ENCODE measurements at places on chromosomes 3 and 15. TPM values are rescaled to one million over a fixed set of nuclear protein-coding genes. Genes with fewer than 3 reads are reported as not detected.

DNA sequence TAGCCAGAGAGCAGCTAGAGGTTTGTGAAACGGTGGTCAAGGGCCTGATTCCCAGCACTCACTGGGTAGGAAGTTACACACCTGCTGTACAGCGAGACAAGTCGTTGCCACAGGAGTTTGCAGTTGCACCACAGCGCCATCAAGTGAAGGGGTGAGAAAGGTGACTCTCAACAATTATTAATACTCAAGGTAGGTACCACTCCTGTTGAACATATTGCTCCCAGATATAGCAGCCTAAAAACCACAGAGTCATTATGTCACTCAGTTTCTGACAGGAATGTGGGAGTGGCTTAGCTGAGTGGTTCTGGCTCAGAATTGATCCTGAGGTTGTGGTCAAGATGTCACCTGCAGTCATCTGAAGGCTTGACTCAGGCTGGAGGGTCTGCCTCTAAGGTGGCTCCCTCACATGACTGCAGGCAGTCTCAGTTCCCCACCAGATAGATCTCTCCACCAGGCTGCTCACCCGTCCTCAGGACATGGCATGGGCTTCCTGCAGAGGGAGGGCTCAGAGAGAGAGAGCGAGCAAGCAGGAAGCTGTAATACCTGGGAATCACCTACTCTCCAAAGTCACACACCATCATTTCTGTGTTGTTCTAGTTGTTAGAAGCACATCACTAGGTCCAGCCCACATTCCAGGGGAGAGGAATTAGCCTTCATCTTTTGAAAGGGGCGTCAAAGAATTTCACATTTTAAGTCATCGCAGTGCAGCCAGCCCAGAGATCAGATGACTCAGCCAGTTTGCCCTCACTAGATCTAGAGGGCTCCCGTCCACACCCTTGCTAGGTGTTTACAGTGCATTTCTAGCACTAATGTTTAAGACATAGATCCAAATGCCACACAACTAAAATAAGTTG is 17.0 kb upstream of the ANO10 start:
- H3K27me3 ChIP-seq, result no peaks in the 10 kb centered on the region
- H3K4me1 ChIP-seq, result peaks cover 7% of the 10 kb centered on the region
- peak; percentile 54 for DNase-seq
- no peaks in the 10 kb centered on the region for H3K36me3 ChIP-seq
- H3K4me3 ChIP-seq, result no peak overlapping the region

GRCh38 chr3:108742929-108743328 is 14.3 kb downstream of the RETNLB start:
- no peak overlapping the region for H3K4me3 ChIP-seq
- H3K27me3 ChIP-seq, result no peaks in the 10 kb centered on the region
- no peak for DNase-seq

- H3K27ac ChIP-seq, result no peak overlapping the region
- H3K4me1 ChIP-seq, result peaks cover 10% of the 10 kb centered on the region
- no peaks in the 10 kb centered on the region for H3K36me3 ChIP-seq
- H3K4me3 ChIP-seq, result no peak overlapping the region
- DNase-seq, result no peak
- no peaks in the 10 kb centered on the region for H3K27me3 ChIP-seq
Observed at GRCh38 chr3:13188181-13188779, 115.1 kb upstream of the IQSEC1 start.

DNA sequence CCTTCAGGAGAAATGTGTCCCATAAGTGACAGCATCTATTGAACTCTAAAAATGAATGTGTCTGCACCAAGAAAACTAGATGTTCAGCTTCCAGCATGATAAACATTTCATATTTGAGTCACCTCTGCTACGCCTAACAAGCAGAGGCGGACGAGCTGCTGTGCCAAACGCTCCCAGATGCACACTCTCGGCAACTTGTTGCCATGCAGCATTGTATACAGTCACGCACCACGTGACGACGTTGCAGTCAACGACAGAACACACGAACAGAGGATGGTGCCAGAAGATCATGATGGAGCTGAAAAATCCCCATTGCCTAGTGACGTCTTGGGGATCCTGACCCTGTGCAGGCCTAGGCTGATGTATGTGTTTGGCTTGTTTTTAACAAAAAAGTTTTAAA is 137.5 kb downstream of the XXYLT1 start:
- no peaks in the 10 kb centered on the region for H3K36me3 ChIP-seq
- no peaks in the 10 kb centered on the region for H3K27me3 ChIP-seq
- no peak overlapping the region for H3K27ac ChIP-seq
- H3K4me3 ChIP-seq, result no peak overlapping the region
- H3K4me1 ChIP-seq, result peaks cover 27% of the 10 kb centered on the region

GRCh38 chr3:123481722-123482457 is 33.0 kb upstream of the ADCY5 start:
- H3K27ac ChIP-seq, result no peak overlapping the region
- no peak overlapping the region for H3K4me3 ChIP-seq
- H3K27me3 ChIP-seq, result peaks cover 16% of the 10 kb centered on the region

TMEM266 gene
- 0.36 TPM for total RNA-seq

MUSTN1 gene
- total RNA-seq, result not detected

DNA sequence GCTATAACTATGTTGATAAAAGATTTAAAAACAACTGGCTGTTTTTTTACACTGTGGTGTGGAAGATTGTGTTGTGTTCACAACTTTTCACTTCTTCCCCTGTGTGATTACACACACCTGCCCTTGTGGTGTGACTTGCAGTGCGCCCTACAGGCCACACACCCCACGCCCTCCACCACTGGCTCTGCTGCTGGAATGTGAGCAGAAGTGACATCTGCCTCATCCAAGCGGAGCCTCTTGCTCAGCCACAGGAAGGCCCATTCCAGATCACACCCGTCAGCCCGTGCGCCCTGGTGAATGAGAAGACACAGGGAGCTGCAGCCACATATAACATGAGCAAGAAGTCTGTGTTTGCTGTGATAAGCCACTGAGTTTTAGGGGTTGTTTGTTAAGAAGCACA is 7.0 kb downstream of the CCR2 start:
- no peaks in the 10 kb centered on the region for H3K36me3 ChIP-seq
- H3K27ac ChIP-seq, result no peak overlapping the region
- DNase-seq, result no peak
- H3K27me3 ChIP-seq, result peaks cover 27% of the 10 kb centered on the region

GRCh38 chr3:141094790-141095545 is 43.8 kb downstream of the SPSB4 start:
- no peaks in the 10 kb centered on the region for H3K36me3 ChIP-seq
- H3K27ac ChIP-seq, result no peak overlapping the region
- H3K4me1 ChIP-seq, result peaks cover 16% of the 10 kb centered on the region
- peak overlapping the region; percentile 37 for H3K4me3 ChIP-seq
- no peaks in the 10 kb centered on the region for H3K27me3 ChIP-seq

DNA sequence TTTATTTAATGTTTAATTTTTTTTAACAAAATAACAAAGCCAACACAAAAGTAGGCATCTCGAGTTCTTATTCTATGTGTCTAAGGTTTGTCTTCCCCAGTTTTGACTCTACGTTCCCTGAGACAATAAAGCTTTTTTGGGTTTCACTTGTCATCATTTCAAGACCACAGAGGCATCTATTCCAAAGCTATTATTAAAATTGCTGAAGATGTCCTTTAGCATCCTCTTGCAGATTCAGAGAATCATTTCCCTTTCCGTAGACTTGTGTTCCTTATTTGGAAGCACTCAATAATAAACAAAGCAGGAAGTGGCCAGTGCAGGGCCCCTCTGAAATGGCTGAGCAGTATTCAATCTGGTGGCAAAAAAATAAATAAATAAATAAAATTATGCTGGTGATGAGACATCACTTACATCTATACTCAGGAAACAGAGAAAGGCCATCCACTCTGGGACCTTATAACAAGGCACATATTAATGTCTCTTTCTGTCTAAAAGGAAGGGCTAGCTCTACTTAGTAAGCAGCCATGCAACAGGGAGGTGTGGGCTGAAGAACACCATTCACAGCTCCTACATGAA is 362.3 kb downstream of the WDR72 start:
- no peaks in the 10 kb centered on the region for H3K36me3 ChIP-seq
- no peaks in the 10 kb centered on the region for H3K4me1 ChIP-seq
- no peak overlapping the region for H3K4me3 ChIP-seq
- H3K27ac ChIP-seq, result no peak overlapping the region
- no peaks in the 10 kb centered on the region for H3K27me3 ChIP-seq
- no peak for DNase-seq

GRCh38 chr3:147215660-147216059 is 190.7 kb downstream of the ZIC4 start:
- no peak for DNase-seq
- H3K4me3 ChIP-seq, result no peak overlapping the region
- no peaks in the 10 kb centered on the region for H3K4me1 ChIP-seq
- no peaks in the 10 kb centered on the region for H3K27me3 ChIP-seq

GRCh38 chr3:172938788-172939187 is 188.3 kb downstream of the ECT2 start:
- no peaks in the 10 kb centered on the region for H3K27me3 ChIP-seq
- peaks cover 11% of the 10 kb centered on the region for H3K4me1 ChIP-seq

OR5K2 gene
- total RNA-seq, result not detected

GRCh38 chr3:124229420-124229819 is 237.5 kb upstream of the ROPN1 start:
- no peak overlapping the region for H3K4me3 ChIP-seq
- H3K27ac ChIP-seq, result no peak overlapping the region
- peaks cover 6% of the 10 kb centered on the region for H3K4me1 ChIP-seq

- no peak overlapping the region for H3K4me3 ChIP-seq
- no peak overlapping the region for H3K27ac ChIP-seq
- H3K4me1 ChIP-seq, result peaks cover 13% of the 10 kb centered on the region
- peaks cover 6% of the 10 kb centered on the region for H3K27me3 ChIP-seq
Observed at GRCh38 chr15:74977599-74977998, 17.8 kb upstream of the SCAMP5 start.

GRCh38 chr3:42814246-42814645 is 5.0 kb downstream of the ACKR2 start:
- no peaks in the 10 kb centered on the region for H3K36me3 ChIP-seq
- H3K27ac ChIP-seq, result no peak overlapping the region
- DNase-seq, result no peak
- H3K4me3 ChIP-seq, result no peak overlapping the region

SSUH2 gene
- total RNA-seq, result not detected

DNA sequence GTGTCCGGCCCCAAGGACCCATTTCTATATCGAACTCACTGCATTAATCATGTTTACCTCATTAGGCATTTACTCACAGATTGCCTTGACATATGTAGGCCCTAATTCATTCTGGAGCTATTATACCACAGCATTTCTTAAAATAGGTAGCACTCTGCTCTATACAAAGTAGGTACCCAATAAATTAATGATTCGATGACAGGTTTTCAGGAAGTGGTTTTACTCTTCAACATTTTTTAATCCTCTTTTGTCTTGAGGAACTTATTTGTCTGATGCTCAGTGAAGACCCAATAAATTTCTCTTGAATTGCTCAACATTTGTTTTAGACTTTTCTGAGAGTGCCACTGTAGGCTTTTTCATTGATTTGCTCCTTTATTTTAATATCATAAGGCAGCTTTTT is 12.1 kb downstream of the TGFBR2 start:
- no peak for DNase-seq
- H3K27me3 ChIP-seq, result no peaks in the 10 kb centered on the region
- H3K27ac ChIP-seq, result no peak overlapping the region
- peaks cover under 1% of the 10 kb centered on the region for H3K36me3 ChIP-seq
- H3K4me1 ChIP-seq, result peaks cover 25% of the 10 kb centered on the region

All from astrocyte (in vitro differentiated cells and primary cell).